Heart left ventricle (tissue), 16 donors: ENCODE measurements at places on chromosomes 12 and 14.
A peak's percentile ranks its signal among the peaks of the same experiment; 100 is the strongest.

GRCh38 chr14:38279572-38279971 lies 23.7 kb upstream of the CLEC14A start:
- no peak for DNase-seq

- no peak for DNase-seq
These were observed 219.2 kb downstream of the MSRB3 start for GRCh38 chr12:65497660-65498059.

- peak; percentile 50 for DNase-seq
These were observed 633 bp downstream of the STX2 start for GRCh38 chr12:130838284-130838950.

GRCh38 chr14:88463318-88463717 lies 77.9 kb downstream of the SPATA7 start:
- DNase-seq: no peak

DNA sequence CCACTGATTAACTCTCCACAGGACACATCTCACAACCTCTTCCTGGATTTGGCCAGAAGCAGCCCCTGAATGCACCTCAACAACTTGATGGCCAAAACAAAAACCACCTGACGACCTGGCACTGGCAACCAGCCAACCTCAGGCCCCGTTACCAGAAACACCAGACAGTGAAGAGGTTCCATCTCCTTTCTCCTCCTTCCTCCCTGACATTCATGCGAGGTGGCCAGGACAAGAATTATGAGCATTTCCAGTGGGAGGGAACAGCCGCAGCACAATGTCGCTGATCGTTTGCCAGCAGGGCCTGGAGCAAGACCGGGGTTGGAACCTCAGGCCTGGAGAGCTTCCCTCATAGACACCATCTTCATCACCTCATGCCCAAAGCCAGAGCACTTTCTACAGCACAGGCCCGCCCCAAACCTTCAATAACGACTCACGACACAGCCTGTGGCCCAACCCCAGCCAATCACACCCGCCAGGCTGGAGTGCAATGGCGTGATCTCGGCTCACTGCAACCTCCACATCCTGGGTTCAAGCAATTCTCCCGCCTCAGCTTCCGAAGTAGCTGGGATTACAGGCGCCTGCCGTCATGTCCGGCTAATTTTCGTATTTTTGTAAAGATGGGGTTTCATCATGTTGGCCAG lies 48.7 kb downstream of the CCDC88C start:
- no peak for DNase-seq

GRCh38 chr12:2323532-2324255 lies 270.9 kb downstream of the CACNA1C start:
- no peak for DNase-seq

GRCh38 chr12:62694116-62694515 lies 227.5 kb downstream of the MON2 start:
- no peak for DNase-seq

- no peak for DNase-seq
These were observed 22.3 kb downstream of the HDAC7 start for GRCh38 chr12:47797441-47797840.

DNA sequence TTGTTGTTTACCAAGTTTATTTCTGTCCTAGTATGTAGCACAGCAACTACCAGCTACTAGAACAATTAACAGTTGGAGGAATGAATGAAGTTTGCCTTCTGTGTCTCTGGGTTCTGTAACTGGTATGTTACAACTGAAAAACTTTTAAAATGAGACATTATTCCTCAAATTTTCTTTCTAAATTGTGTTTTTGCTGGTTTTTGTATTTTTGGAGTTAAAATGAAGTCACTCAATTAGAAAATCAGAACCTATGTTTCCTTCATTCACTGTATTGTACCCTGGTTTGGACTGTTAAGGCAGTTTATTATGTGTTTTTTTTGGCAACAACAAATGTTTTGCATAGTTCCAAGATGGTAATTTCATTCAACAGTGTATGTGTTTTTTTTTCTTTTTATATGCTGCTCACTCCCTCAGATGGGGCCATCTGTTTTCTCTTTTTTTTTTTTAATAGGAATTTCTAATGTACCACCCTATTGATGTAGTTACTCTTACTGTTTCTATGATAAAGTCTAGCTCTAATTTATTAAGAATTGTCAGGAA lies 30.2 kb upstream of the EVL start:
- DNase-seq: no peak

GRCh38 chr14:71803539-71804260 lies 128.5 kb upstream of the RGS6 start:
- DNase-seq: no peak

- DNase-seq: no peak
These were observed 6.4 kb downstream of the TMEM121 start for GRCh38 chr14:105532735-105533141.

GRCh38 chr14:104297313-104297704 lies 158.9 kb downstream of the KIF26A start:
- DNase-seq: no peak

DNA sequence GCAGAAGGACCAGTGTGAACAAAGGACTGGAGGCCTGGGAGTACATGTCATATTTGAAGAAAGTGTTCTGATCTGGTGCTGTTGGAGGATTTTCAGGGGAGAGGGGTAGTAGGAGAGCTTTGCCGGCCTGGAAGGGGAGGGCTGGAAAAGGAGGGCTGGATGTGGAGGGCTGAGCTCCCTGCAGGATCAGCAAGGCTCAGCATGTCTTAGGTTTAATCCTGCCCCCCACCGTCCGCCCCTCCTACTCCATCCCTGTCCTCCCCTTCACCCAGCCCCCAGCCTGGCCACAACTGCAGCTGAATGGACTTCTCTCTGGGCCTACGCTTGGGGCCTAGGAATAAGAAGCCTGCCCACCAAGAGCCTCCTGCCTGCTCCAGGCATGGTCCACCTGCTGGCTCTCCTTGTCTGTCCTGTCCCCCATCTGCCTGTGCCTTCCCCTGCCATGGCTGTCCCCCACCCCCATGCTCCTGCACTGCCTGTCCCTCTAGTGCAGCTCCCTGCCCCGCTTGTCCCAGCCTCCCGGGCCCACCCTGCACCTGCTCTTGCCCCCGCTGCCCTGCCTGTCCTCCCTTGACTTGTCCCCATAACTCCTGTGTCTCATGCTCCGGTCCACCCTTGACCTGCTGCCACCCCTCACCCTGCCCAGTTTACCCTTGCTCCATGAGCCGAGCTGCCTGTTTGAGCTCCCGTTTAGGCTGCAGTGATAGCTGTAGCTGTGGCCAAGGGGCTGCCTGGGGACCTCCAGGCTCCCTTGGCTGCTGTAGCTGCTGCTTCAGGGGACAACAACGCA lies 9.8 kb upstream of the RARG start:
- DNase-seq: no peak

DNA sequence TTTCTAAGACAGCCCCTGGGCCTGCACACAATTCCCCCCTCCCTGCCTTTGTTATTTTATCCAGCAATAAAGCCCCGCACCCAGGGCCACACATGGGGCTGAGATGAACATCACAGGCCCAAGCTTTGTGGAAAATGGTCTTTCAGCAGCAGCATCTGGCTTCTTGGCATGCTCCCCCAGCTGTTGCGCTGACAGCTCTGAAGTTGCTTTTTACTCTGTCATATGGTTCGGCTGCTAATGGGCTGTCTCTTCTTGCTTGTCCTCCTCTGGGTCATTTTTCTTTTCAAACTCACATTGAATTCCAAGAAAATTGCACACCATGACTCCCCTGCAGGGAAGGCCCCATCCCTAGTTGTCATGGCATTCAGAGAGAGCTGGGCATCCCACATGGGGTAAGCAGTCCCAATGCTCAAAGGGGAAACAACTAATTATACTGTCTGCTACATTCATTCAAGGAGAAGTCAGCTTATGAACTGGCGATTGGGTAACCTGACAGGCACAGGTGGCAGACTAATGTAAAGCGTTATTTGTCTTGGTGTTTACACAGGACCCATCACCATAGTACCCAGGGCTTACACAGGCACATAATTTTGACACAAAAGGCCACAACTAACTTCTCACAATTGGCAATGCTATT lies 74.0 kb upstream of the CDKN3 start:
- DNase-seq: peak; percentile 75

- DNase-seq: no peak
These were observed 32.0 kb upstream of the VPS37B start for GRCh38 chr12:122927756-122928403.

DNA sequence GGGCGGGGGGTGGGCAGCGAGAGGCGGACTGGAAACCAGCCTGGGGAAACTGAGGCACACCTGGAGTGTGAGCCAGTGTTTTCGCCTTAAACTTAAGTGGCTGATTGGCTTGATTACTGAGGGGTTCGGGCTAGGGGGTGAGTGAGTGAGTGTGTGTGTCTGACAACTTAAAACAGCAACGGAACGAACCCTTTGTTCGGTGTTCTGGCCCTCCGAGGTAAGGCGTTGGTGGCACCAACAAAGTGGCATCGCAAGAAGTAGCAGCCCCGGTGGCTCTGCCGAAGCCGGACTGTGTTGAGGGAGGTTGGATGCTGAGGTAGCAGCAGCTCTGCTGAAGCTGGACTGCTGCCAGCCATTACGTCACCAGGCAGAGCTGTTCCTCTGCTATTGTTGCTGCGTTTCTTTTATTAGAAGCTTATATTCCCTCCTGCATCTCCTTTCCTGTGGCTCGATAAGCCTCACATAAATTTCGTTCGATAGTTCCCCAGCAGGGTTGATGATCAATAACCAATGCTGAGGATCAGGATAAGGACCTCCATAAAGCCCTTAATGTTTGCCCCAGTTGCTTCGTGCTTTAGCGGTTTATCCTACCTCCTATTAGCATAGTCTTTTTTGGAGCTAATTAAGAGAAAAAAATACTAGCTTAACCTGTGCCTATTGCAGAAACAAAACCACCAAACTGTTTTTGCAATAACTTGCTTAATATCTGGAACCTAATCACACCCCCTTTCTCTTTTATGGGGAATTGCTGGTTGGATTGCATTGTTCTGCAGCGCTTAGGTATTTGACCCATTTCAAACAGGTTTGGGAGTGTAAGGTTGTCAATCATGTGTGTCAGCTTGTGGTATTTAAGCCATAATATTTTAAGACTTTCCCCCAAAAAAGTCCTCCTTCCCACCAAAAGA lies 1.3 kb downstream of the GPR137C start:
- peak; percentile 87 for DNase-seq

DNA sequence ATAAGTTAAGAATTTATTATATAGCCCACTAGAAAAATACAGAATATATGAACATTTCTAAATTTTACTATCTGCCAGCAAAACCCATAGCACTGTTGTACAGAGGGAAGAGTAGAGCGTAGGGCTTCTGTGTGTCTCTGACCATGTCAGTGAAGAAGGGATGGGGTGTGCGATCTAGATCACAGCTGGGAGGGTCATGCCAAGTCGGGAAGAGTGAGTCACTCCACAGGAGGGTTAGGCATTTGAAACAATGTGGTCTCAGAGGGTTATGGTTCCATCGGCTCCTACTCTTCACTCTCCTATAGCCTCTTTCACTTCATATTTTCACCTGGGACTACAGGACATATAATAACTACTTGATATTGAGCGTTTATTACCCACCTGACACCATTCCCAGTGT lies 185.1 kb upstream of the DDHD1 start:
- no peak for DNase-seq

DNA sequence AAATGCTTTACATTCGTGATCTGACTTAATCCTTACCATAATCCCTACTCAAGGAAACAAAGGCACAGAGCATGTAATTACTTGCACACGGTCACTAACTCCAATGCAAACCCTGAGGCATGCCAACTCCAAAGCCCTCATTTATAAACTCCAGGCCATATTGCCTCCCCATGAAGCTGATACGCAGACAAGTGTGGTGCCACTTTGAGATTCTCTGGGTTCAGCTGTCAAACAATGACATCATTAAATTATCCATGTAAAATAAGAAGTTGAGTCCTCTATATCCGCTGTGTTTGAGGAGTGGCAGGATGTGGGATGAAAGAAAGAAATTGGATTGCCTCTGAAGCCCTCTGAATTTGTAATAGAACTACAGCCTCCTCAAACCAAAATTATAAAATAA lies 62.8 kb downstream of the ANO4 start:
- no peak for DNase-seq

GRCh38 chr12:113057565-113058485 lies 1.3 kb downstream of the DTX1 start:
- no peak for DNase-seq

- DNase-seq: no peak
These were observed 22.7 kb downstream of the TRAFD1 start for GRCh38 chr12:112148031-112148513.

GRCh38 chr12:60148831-60149230 lies 553.0 kb downstream of the SLC16A7 start:
- DNase-seq: no peak

- DNase-seq: no peak
These were observed 111.6 kb downstream of the HECTD4 start for GRCh38 chr12:112270673-112271072.

GRCh38 chr14:56040121-56040520 lies 78.1 kb upstream of the PELI2 start:
- DNase-seq: no peak

- DNase-seq: peak; percentile 39
These were observed 21.1 kb downstream of the BDKRB2 start for GRCh38 chr14:96225745-96226151.

- no peak for DNase-seq
These were observed 87.7 kb downstream of the STON2 start for GRCh38 chr14:81312289-81312876.

- DNase-seq: peak; percentile 91
These were observed 7.3 kb upstream of the IFI27L2 start for GRCh38 chr14:94136575-94137331.

DNA sequence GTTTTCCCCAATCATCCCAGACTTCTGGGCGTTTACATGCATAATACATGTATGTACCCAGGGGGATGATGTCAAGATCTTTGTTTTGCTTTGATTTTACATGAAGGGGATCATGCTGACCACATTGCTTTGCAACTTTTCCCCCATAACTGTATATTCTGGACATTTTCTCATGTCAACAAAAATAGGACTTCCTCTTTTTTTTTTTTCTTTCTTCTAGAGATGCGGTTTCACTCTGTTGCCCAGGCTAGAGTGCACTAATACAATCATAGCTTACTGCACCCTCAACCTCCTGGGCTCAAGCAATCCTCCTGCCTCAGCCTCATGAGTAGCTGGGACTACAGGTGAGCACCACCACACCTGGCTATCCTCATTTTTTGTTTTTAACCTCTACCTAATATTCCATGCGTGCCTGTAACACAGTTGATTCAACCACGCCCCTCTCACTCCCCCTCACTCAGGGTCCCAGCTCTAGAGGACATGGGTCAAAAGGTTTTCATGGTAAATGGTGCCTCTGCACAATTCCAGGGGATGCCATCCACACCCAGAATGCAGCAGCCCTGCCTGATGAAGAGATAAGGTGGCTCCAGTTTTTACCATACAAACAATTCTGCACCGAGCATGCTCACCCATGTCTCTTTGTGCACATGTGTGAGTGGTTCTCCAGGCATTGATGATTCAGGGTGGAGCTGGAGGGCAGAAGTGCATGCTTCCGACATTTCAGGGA lies 32.0 kb upstream of the CIPC start:
- DNase-seq: no peak
